ENCODE measurements at places on chromosomes 5 and 9.

DNA sequence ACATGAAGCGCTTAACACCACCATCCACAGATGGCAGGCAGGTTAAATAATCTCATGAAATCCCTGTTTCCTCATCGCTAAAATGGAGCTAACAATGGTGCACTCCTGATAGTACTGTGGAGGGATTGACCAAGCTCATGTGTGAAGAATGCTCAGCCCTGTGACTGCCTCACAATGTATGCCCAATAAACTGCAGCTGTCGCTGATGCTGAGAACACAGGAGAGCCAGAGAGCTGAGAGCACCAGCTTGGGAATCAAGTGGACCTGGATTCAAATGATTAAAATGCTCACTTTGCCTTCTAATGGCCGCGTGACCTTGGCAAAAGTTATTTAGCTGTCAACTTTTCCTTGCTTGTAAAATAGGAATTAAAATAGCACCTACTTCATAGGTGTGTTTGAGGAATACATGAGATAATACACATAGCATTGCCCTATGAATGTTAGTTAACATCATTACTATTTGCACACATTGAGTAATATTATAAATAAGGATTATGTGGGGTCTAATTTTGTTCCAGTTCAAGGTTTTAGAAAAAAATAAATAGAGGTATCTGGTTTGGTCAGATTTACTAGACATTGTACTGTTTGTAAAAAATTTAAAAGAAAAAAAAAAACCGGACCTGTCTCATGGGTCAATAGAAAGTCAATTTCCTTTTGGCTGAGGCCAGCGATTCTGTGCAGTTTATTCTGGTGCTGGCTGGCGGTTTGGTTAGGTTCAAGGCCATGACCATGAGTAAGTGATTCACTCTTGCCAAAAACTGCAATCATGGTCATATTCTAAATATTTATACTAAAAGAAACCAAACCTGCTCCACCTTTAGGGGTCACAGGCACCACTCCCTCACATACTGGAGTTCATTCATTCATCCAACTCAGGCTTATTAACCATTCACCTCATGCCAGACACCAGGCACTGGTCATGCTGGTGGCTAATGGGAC is 101.3 kb downstream of the SH3TC2 start:
- DNase-seq, result no peak

DNA sequence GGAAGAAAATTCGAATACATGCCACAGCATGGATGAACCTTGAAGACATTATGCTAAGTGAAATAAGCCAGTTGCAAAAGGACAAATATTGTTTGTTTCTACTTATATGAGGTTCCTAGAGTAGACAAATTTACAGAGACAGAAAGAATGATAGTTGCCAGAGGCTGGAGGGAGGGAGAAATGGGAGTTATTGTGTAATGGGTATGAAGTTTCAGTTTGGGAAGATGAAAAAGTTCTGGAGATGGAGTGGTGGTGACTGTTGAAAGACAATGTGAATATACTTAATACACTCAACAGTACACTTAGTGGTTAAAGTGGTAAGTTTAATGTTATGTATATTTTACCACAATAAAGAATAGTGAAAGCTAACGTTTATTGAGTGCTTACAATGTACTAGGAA is 99.6 kb upstream of the SLC44A1 start:
- no peak for DNase-seq

- DNase-seq, result no peak
Measured at GRCh38 chr5:154065971-154066370, 27.2 kb downstream of the MFAP3 start.

- no peak for DNase-seq
Measured at GRCh38 chr5:181233801-181234454, 9.8 kb downstream of the RACK1 start.

GRCh38 chr5:155884041-155884440 is 442.9 kb upstream of the SGCD start:
- DNase-seq, result no peak

GRCh38 chr5:16178745-16179372 is 732 bp downstream of the MARCHF11 start:
- DNase-seq, result no peak

DNA sequence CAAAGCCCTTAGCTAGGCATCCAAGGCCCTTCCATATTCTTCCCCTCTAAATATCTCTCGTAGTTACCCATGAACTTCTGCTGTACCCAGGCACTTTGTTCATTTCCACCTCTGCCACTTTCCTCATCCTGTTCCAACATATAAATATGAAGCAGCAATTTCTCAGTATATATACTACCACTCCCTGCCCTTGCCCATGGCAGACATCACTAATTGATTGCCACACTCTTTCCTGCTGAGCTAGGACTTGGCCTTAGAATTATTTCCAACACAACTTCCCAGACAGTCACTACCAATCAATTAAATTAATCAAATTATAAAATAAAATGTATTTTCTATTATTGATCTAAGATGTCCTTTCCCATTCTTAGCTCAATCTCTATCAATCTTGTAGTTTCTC is 8.5 kb downstream of the INSYN2B start:
- DNase-seq, result no peak

DNA sequence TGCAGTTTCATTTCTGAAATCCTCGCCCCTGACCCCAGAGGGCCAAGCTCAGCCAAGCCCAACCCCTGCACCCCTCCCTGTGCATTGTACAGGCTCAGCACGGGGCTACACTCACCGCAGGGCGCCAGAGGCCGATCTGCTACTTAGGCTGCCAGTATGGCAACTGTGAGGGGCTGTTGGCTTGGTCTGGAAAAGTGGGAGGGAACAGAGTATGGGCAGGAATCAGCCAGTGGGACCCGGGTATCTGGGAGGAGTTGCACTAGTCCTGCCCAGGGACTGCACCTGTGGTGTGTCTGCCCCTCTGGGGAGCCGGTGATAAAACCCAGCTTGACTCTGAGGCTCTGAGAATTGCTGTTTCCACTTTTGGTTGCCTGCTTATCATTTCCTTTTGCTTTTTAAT is 167.4 kb upstream of the KIF2A start:
- no peak for DNase-seq

- no peak for DNase-seq
Measured at GRCh38 chr9:124602204-124602603, 95.0 kb upstream of the NR5A1 start.

DNA sequence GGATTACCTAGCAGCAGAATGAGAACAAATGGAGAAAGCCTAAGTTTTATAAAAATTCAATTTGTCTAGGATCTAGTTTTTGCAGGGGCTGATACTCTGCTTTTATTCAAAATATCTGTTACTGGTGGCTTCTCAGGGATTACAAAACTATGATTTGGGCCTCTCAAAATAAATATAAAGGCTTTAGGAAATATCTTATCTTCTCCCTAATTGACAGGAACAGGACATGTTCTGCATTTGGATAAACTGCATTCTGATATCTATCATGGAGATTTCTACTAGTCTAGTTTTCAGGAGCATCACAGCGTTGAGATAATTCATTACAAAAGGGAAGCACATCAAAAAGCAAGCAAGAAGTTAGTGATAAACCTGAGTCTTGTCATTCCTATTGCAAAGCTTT is 127.1 kb upstream of the ITGA1 start:
- DNase-seq, result no peak

- no peak for DNase-seq
Measured at GRCh38 chr5:59596586-59597350, 296.8 kb downstream of the PDE4D start.

- DNase-seq, result no peak
Measured at GRCh38 chr9:121974421-121974820, 118.7 kb downstream of the TTLL11 start.

DNA sequence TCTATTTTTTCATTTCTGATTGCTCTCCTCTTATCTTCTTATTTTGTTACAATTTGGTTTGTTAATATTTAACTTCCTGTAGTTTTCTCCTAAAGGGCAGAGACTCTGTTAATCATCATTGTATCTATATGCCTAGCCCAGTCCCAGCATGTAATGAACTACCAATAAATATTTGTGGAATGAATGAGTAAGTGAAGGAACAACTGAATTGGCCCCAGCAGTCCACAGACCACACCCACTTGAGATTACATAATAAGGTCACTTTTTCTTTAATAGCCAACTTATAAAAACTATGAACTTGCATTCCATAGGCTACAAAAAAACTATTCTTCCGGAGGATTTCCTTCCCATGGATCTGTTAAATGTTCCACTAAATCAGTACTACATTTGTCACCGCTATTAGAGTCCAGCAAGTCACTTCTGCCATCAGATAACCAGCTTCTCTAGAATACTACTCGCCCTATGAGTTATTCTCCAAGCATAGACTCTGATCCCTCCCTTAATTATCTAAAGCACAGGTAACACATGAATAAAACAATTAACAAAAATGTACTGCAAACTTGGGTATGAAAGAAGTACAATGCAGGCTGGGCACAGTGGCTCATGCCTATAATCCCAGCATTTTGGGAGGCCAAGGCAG is 27.5 kb upstream of the TNPO1 start:
- DNase-seq, result no peak

- DNase-seq, result no peak
Measured at GRCh38 chr5:108122702-108123101, 259.2 kb downstream of the FBXL17 start.

DNA sequence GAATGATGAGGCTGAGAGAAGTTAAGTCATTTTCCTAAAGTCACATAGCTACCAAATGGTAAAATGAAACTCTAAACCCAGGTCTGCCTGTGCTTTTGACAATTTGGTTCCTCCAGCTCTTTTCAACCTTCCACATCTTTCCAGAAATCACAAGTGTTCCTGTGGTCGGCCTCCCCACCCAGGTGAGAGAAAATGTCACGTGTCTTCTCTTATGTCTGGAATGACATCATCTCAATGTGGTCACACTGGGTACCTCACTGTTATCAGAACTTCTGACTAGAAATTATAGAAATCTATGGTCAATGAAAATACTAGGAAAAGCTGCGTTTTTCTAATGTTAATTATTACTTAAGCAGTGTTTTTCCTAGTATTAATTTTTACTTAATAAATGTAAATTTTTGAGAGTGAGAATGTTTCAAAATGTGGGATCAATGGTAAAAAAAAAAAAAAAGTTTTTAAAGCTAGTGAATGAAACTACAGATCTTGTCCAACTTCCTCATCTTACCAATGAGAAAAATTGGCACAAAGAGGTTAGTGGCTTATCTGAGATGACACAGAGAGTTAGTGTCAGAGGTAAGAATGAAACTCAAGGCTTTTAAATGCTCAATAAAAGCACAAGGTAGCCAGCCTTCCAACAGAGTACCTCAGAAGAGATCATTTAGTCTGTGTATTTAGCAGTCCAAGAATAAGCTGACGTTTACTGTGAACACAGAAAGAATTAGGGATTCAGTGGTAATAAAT is 228.7 kb upstream of the NR4A3 start:
- no peak for DNase-seq

DNA sequence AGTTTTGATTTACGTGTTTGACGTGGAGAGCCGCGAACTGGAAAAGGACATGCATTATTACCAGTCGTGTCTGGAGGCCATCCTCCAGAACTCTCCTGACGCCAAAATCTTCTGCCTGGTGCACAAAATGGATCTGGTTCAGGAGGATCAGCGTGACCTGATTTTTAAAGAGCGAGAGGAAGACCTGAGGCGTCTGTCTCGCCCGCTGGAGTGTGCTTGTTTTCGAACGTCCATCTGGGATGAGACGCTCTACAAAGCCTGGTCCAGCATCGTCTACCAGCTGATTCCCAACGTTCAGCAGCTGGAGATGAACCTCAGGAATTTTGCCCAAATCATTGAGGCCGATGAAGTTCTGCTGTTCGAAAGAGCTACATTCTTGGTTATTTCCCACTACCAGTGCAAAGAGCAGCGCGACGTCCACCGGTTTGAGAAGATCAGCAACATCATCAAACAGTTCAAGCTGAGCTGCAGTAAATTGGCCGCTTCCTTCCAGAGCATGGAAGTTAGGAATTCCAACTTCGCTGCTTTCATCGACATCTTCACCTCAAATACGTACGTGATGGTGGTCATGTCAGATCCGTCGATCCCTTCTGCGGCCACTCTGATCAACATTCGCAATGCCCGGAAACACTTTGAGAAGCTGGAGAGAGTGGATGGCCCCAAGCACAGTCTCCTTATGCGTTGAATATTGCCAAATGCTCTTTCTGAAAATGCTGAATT is 850 bp downstream of the RRAGA start:
- no peak for DNase-seq

DNA sequence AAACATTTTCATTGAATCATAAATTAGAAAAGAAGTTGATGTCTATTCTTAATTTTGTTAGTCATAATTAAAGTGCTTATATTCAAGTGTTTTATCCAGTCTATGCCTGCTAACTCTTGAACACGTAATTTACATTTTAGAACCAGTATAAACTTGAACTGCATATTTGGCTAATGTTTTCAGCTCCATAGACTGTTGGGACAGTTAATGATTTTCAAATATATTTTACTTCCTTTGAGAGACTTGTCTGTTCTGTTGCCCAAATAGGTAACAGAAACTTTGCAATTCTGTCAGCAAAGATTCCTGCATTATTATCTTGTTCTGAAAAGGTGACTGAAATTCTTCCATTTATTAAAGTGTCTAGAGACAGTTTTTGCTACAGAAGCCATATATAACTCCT is 7.8 kb downstream of the ITGA2 start:
- no peak for DNase-seq

DNA sequence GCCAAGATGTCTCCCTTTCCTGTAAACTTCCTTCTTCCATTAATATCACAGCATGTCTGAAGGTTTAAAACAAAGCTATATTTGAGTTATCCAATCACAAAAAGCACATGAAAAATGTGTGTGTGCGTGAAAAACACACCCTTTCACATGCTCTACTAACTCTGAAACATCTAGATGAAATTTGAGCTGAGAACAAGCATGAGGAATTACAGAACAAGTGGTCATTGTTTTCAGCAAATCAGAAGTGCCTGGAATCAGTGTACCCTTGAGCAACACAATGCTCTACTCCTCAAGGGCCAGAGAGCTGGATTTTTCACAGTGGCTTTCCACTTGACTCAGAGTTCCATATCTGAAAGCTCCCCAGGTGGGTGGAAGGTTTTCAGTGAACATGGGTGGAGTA is 255.9 kb downstream of the PSAT1 start:
- DNase-seq, result no peak

GRCh38 chr5:93163010-93163663 is 417.9 kb downstream of the NR2F1-AS1 start:
- no peak for DNase-seq

DNA sequence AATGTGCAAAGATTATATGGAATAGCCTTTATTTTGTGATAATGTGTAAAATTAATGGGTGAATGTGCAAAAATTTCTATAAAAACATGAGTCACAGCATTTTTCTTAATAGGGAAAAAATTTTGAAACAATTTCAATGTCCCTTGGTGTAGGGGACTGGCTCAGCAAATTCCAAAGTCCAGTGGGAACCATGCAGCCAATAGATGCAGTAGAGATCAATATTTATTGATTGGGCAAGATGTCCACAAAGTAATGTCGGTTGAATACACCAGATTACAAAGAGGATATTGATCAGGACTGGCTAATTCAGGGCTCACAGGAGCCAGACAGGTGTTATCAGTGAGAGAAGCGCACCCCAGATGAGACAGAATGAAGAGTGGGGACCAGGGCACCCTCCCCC is 62.5 kb downstream of the AMBP start:
- DNase-seq, result no peak

DNA sequence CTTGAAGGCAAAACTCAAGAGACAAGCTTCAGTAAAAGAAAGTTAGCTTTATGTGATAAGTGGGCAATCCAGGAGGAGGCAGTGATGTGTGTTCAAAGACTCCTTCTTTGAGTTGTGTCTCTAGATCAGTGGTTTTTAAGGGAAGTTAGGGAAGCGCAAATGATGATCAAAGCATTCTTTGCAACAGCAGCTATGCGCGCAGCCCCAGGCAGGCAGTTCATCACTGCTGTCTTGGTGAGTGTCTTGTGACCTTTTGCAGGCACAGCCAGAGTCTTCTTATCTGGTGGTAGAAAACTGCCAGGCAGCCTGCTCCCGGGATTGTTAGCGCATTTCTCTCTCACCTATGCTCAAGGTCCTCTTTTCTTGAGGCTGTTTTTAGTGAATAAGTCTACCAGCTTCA is 40.3 kb upstream of the CLK4 start:
- DNase-seq, result no peak
